ENCODE measurements at places on chromosomes 5 and 9. TPM values are rescaled to one million over a fixed set of nuclear protein-coding genes. Genes with fewer than 3 reads are reported as not detected.

SLCO6A1 gene
- total RNA-seq = not detected

ZBTB6 gene
- total RNA-seq = 5.3 TPM

JADE2 gene
- 23.3 TPM for total RNA-seq

SLC46A2 gene
- not detected for total RNA-seq

CERCAM gene
- total RNA-seq = 24.0 TPM

PCDHGA11 gene
- total RNA-seq = not detected

SPOCK1 gene
- total RNA-seq = 0.35 TPM

OTP gene
- total RNA-seq = 0.16 TPM

SLC6A19 gene
- 1.6 TPM for total RNA-seq

DNA sequence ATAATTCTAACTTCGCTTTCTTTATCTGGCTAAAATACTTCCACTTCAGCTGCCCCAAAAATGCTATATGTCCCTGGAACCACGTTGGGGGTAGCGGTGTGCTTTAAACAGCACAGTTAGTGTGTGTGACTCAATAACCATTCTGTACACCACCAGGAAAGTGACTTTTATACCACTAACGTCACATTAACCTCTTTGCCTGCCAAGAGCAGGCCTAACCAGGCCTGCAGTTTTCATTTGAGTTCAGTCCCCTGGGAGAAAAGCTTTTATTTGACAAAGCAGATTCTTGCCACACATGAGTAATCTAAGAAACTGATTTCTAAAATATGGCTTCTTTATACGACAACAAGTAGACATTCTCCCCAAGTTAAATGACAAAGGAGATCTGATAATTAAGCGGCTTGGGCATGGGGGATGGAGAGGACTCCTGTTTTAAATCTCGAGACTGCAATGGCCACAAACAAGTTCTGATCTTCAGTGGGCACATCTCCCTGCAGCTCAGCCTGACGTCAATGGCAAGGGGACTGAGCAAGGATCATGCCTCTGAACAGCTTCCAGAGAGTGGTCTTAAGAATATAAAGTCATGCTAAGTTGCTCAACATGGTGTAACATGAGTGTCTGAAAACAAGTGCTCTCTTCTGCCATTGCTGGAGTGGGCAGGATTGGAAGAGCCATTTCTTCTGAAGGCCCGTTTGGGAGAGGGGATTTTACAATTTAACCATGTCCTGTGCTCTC is 91.8 kb downstream of the GLIS3 start:
- no peak for DNase-seq

DNA sequence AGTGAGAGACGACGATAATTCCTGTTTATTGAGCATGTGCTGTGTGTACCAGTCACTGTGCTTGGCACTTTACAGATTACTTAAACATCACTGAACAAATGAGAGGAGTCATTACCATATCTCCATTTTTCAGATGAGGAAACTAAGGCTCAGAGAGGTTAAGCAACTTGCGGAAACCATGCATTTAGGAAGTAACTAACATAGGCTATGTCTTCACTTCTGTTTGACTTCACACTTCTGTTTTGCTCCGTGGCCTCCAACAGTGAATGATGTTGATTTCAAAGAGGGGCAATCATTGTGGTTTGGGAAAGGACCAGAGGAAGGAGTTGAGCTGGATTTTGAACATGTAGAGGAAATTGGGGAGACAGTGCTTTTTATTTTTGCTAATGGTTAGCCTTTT is 16.7 kb downstream of the GCNT1 start:
- DNase-seq = no peak

DNA sequence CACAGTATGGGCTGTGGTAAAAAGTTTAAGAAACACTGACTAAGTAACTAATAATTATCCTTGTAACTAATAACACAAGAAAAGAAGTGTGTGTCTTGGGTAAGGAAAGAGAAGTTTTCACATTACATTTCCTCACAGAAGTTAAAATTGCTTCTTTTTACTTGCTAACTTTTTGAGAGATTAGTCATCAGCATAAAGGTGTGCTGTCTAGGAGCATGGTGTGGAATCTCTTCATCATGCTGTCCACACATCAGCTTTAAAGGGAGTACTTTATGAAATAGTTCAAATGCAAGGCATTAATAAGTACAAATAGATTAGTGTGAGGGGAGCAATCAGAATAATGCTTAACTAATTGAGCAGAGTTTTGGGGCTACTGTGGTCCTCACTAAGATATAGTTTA is 29.8 kb downstream of the WDR36 start:
- DNase-seq = no peak

- no peak for DNase-seq
Observed at GRCh38 chr9:123640792-123641222, 284.8 kb downstream of the CRB2 start.

GRCh38 chr5:174064171-174064570 is 18.7 kb downstream of the NSG2 start:
- no peak for DNase-seq

DNA sequence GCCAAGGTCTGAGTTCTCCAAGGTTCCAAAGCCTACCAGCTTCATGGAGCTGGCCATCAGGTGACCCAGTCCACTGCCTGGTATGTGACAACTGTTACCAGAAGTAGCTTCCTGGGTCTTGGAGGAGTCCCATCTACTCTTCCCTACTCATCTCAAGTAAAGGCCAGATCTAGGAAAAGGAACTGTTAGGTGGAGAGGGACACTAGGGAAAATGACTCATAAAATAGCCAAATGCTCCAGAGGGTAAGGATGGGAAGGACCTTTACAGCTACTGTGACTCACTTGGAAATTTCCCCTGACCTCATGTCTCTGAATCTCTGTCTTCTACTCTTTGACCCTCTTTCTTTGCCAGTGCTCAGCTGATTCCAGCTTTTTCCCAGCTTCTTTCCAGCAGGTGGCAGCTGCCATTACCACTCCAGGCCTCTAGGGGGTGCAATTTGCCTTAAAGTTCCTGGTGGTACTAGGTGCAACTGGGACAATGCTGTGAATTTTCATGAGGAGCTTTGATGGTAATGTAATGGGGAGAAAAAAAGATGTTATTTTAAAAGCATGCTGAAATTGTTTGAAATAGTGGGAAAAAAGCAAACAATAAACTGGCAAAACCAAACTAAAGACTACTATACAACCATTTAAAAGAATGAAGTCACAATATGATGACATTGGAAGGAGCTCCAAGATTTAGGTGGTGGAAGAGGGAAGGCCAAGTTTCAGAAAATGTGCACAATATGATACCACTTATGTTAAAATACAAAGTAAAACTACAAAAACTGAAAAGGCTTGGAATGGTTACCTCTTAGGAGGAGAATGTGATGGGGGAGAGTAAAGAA is 27.1 kb upstream of the MYORG start:
- DNase-seq = peak; percentile 53

GRCh38 chr5:1698589-1699316 is 100.9 kb downstream of the MRPL36 start:
- no peak for DNase-seq

DNA sequence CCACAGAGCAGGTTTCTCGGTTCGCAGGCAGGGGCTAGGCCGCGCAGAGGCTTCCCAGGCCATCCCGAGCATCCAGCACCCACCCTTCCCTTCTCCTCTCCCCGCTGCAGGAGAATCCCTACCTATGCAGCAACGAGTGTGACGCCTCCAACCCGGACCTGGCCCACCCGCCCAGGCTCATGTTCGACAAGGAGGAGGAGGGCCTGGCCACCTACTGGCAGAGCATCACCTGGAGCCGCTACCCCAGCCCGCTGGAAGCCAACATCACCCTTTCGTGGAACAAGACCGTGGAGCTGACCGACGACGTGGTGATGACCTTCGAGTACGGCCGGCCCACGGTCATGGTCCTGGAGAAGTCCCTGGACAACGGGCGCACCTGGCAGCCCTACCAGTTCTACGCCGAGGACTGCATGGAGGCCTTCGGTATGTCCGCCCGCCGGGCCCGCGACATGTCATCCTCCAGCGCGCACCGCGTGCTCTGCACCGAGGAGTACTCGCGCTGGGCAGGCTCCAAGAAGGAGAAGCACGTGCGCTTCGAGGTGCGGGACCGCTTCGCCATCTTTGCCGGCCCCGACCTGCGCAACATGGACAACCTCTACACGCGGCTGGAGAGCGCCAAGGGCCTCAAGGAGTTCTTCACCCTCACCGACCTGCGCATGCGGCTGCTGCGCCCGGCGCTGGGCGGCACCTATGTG is 36.1 kb downstream of the NTNG2 start:
- DNase-seq = no peak

DNA sequence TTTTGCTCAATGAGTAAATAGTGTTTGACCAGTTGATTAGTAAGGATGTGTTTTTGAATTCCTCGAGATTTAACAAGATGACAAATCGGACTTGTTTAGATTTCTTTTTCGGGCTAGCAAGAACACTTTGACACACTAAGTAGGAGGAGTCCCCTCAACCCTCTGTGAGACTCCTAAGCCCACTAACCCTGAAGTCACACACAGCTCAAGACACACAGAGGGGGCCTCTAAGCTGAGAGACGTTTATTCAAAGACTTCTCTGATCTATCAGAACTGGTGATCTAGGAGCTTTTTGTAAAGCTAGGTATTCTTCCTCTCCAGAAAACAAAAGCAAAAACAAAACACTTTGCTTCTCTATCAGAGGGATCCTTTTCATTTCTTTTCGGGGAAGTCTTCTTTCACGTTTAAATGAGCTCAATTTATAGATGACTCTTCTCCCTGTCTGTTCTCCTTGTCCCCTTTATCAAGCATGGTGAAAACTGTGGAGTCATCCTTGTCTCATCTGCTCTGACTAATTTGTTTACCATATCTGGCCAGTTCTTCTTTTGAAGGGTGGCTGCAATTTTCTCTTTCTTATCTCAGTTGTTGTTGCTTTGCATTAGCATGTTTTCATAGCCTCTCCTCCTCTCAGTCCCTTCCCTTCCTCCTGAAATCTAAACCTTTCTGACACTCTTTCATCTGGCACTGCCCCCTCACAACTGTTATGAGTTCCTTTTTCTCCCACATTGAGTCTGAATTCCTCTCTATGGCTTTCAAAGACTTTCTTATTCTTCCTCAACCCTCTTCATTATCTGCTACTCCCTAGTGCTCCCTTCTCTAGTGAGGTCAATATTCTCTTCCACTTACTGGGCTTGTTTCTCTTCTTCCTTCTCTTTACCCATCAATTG is 68.5 kb upstream of the RAI14 start:
- DNase-seq = peak; percentile 88
